ENCODE measurements at places on chromosomes 3 and 15.
A peak's percentile ranks its signal among the peaks of the same experiment; 100 is the strongest.

- peak; percentile 48 for DNase-seq
Observed at GRCh38 chr3:119145500-119146167, at the start of gene TEX55. TSS of gene TEX55 (plus strand) at chr3:119146165. CDS start at chr3:119146190, 25 bp downstream.

- DNase-seq: no peak
Observed at GRCh38 chr3:28978092-28978491, 302.8 kb upstream of the RBMS3 start.

GRCh38 chr3:20310629-20311028, 124.6 kb upstream of the SGO1 start:
- DNase-seq: no peak

DNA sequence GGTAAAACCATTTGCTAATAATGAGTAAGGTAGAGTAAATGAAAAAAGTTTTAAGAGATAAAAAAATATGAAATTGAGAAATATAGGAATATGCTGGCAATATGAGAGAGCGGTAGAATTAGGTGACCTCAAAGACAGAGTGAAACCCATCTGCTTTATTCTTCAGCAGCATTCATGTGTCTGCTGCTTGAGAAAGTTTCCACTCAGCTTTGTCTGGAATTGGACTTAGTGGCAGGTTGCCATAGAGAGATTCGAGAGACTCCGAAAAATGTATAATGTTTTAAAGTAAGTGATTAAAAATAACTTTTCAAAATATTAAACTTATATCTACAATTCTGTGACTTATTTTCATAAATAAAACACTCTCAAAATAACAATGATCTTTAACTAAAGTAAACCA, 5.0 kb downstream of the SUCNR1 start:
- no peak for DNase-seq

- no peak for DNase-seq
Observed at GRCh38 chr3:127686512-127686894, 13.8 kb downstream of the ABTB1 start.

DNA sequence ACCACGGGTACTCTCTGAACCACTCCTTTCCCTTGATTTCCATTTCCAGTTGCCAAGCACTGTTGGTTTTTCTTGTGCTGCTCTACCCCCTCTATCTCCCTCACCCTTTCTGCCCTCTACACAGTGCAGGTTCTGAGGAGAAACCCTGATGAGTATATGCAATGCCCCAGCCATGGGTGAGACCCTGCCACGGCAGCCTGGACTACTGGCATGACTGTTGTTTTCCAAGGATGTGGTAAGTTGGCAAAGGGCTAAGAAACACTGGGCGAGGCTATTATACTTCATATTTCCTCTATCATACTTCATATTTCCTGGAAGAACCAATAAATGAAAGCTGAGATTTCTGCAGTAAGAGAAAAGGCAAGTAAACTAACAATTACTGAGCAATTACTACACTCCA, 27.9 kb downstream of the CHAC1 start:
- DNase-seq: no peak

DNA sequence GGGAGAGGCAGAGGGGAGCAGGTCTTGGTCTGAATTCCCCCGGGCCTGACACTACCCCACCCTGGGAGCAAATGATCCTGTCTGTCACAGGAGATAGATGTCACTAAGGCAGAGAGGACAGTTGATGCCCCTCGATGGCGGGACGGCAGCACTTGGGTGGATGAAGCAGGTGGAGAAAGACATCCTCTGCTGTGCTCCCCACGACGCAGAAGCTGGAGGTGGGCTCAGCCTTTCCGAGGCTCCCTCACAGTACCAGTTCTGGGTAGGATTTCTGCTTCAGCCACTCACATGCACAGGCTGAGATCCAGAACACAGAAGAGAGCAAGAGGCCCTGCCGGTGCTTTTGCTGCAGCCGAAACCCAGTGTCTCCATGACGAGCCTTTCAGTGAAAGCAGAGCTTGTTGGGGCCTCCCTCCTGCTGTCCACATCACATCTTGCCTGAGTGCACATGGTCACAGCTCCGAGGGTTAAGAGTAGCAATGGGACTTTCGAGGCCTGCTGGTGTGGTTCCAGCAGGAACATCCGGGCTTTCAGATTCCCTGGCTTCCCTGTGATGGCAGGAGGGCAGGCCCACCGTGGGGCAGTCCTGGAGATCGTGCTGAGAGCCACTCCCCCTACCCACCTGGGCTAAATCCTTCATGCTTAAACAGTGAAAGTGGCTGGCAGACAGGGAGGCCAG, 107.3 kb upstream of the PRR20G start:
- no peak for DNase-seq

GRCh38 chr3:26118165-26118564, 328.3 kb downstream of the OXSM start:
- DNase-seq: no peak

DNA sequence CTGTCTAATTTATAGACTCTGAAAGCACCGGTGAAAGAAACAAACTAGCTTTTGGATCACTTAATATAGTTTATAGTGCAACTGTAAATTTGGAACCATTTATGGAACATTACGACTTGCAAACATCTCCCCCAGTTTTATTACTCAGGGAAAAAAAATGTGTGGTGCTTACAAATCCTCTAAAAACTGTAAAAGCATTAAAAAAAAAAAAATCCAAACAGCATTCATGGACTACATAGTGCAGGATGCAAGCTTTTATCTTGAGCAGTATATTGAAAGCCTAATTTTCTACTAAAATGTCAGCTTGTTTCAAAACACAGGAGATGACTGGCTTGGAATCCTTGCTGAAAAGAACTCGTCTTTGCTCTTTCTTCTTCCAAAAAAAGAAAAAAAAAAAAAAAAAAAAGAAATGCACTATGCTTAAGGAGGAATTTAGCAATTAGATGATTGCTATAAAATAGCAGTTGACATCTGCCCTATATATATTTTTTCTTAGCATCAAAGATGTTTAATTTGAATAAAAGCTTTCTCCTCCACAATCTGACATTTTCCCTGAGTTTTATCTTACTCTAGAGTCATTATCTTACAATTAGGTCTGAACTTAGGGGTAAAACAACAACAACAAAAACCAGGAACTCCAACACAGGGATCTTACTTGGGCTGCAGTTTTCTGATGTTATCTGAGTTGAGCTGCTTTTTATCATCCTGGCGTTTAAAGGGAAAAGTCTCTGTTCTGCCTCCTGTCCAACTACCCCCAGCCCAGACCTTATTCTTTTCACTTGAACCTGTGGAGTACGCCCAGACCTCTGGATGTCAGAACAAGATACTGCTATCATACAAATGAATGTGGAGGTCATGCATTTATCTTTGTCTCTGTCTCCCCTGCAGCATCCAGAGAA, 62.6 kb upstream of the PDZRN3 start:
- DNase-seq: no peak

GRCh38 chr15:39173426-39173825, 407.5 kb upstream of the THBS1 start:
- no peak for DNase-seq

- no peak for DNase-seq
Observed at GRCh38 chr3:46414739-46415138, 7.7 kb downstream of the CCRL2 start.

- DNase-seq: no peak
Observed at GRCh38 chr3:72678867-72679266, 169.4 kb downstream of the SHQ1 start.

DNA sequence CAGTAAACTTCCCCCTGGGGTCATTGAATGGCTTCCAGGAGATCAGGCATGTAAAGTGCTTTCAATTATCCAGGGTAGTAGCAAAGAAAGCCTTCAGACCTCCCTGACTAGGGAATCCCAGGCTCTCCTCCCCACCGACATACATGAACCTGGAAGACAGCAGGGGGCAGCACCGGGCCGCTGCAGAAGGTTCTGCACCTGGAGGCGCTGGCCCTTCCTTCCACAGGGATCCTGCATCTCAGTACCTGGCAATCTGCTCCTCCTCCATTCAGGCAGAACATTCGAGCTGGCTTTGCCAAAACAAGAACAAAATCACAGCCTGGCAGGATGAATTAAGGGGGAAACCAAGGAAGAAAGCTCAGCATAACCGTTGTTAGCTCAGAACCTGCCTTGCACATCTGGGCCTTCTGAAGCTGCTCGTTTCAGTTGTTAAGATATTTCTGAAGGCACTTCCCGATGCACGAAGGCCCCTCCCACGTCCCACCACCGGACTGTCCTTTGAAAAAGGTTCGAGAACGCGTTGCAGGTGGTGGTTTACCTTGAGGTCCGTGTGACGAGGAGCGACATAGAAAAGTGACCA, 237.7 kb downstream of the SLCO3A1 start:
- DNase-seq: peak; percentile 22

GRCh38 chr3:140298043-140298442, 363.1 kb downstream of the CLSTN2 start:
- DNase-seq: no peak

DNA sequence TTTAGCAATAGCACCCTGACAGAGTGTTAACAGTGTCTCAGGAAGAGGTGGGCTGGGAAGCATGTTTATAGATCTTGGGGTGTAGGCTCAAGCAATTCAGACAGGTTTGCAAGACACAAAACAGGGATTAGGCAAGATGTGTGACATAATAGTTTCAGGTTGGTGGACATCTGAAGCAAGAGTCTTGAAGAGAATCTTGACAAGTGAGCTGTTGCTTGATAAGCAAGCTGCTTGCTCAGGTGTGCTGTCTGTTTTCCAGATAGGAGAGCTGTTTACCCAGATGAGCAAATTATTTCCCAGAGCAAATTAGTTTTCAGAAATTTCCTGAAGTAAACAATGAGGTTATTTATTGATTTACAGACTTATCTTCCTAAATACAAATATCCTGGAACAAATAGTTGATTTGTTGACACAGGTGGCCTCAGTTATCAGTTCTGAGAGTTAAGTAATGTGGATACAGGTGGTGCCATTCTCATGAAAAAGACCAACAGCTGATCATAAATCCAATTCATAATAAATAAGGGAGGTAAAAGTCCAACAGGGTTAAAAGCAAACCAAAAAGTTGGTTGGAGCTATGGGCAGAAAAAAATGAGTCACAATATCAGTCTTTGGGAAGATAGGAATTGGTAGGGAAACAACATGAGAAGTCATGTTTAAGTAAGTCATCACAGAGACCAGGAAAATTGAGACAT, 437.3 kb downstream of the TBL1XR1 start:
- no peak for DNase-seq

GRCh38 chr15:92848852-92849598, 51.1 kb upstream of the CHD2 start:
- DNase-seq: no peak

DNA sequence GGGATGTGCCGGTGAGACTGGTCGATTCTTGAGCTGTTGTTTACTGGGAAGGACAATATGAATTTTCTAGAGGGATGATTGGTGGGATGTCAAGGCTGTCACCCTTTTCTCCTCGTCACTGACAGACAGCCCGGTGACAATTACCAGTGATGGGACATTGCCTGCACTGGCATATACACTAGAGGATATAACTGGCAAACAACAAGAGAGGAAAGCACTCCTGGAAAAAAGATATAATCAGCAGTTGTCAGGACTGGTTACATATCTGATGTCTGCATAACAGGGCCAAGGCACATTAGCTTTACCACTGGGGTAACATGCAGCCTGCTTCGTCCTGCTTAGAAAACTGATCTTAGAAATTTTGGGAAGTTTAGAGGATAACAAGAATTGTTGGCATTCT, 131.1 kb downstream of the ROBO2 start:
- no peak for DNase-seq

DNA sequence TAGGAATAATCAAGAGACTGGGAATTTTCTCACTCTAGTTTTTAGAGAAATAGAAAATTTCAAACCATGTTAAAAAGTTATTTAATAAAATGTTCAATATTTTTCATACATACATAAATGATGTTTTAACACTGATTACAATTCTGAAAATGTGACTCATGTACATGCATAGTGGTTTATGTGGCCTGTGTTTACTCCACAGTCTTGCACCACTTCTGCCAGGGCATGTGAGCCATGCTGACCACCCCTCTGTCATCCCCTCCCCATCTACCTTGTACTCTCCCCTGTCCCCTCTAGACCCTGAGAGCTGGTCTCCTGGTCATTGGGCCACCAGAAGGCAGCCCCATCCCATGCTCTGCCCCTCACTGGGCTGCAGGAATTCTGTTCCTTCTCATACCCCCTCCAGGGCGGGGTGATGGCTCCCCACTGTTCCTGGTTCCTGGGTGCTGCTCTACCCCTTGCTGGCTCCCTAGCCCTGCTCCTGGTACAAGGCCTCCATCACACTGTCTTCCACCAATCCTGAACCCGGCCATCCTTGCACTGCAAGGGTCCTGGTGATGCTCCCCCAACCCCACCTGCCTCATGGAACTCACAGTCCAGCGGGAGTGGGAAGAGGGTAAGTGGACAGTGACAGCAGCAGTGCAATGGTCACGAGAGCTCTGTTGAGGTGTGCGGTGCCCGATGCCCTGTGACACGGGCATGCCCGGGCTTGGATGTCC, 24.2 kb upstream of the SLC41A3 start:
- DNase-seq: no peak

GRCh38 chr3:193980905-193981304, 155.0 kb upstream of the HES1 start:
- DNase-seq: no peak

GRCh38 chr3:123063034-123063433, 3.8 kb upstream of the PDIA5 start:
- DNase-seq: no peak

GRCh38 chr15:52427804-52428203, 100.9 kb downstream of the MYO5A start:
- DNase-seq: no peak

DNA sequence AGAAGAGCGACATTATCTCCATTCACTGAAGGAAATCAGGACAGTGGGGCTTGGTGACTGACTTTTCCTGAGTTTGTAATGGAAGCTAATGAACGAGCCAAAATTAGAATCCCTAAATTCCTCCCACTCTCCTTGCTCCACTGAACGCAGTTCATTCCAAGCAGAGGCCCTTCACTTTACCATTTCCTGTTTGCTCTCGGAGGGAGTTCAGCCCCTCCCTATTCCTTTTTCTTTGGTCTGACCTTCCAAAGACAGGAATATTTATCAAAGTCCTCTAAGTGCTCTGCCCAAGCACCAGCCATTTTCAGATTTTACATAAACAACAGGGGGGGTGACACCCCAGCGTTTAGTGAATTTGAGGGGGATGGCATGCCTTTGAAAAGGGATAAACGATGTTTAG, 24.0 kb upstream of the PTPRG start:
- DNase-seq: no peak

GRCh38 chr3:11364181-11364580, 92.0 kb downstream of the ATG7 start:
- no peak for DNase-seq

DNA sequence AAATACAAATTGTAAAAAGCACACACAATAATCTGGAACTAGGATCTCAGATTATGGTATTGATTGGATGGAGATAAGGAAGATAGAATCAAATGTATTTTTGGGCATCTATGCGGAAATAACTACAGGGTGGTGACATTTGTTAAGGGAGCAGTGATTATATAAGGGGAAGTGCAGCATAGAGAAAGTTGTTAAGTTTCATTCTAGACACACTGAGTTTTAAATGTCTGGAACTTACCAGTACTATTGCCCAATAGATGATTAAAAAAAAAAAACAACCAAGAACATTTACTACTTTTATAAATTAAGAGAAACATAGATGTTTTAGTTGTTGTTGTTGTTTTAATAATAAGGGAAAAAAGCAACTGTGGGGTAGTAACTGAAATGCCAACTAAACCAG, 32.1 kb upstream of the C3orf38 start:
- no peak for DNase-seq

GRCh38 chr3:42755681-42756578, 17.1 kb downstream of the CCDC13 start:
- DNase-seq: no peak

- peak; percentile 59 for DNase-seq
Observed at GRCh38 chr3:72255791-72256559, 471.0 kb upstream of the PROK2 start.

- no peak for DNase-seq
Observed at GRCh38 chr3:34077417-34078195, 279.2 kb downstream of the PDCD6IP start.

- DNase-seq: no peak
Observed at GRCh38 chr3:188905547-188905946, 266.2 kb upstream of the TPRG1 start.
